Subcutaneous adipose tissue (tissue), 4 donors: ENCODE measurements at places on chromosomes 3 and 15. TPM values are rescaled to one million over a fixed set of nuclear protein-coding genes. Genes with fewer than 3 reads are reported as not detected.

SERPINI2 gene
- not detected for total RNA-seq

SLC22A13 gene
- not detected for total RNA-seq

B3GNT5 gene
- 16.8 TPM for total RNA-seq

ZNF654 gene
- total RNA-seq: 25.6 TPM

TATDN2 gene
- total RNA-seq: 21.9 TPM

CLSTN2 gene
- total RNA-seq: 34.8 TPM

DPH6 gene
- total RNA-seq: 19.4 TPM

SKOR1 gene
- total RNA-seq: 0.44 TPM

SERINC4 gene
- not detected for total RNA-seq

PTPN23 gene
- total RNA-seq: 27.3 TPM

ASB14 gene
- not detected for total RNA-seq

CYP8B1 gene
- total RNA-seq: not detected

RAB6B gene
- total RNA-seq: 14.2 TPM

PRR23E gene
- not detected for total RNA-seq

ITGA11 gene
- 8.4 TPM for total RNA-seq

NT5DC2 gene
- total RNA-seq: 29.8 TPM

MRAS gene
- 134 TPM for total RNA-seq

PCNP gene
- 101 TPM for total RNA-seq

TNFSF10 gene
- total RNA-seq: 31.8 TPM

MAP1A gene
- 16.6 TPM for total RNA-seq

HYAL1 gene
- total RNA-seq: 5.4 TPM

FAM43A gene
- 24.5 TPM for total RNA-seq

DAZL gene
- total RNA-seq: not detected

HSPBAP1 gene
- total RNA-seq: 18.3 TPM

DOCK3 gene
- 0.57 TPM for total RNA-seq

ARID3B gene
- total RNA-seq: 13.6 TPM

ALDH1L1 gene
- 81.3 TPM for total RNA-seq

POPDC2 gene
- 2.3 TPM for total RNA-seq

PATL2 gene
- total RNA-seq: 2.1 TPM

PLSCR2 gene
- not detected for total RNA-seq

HYKK gene
- 7.0 TPM for total RNA-seq

ADAM10 gene
- total RNA-seq: 55.4 TPM

DUOX2 gene
- 0.22 TPM for total RNA-seq

CPLX3 gene
- not detected for total RNA-seq

PLXND1 gene
- 195 TPM for total RNA-seq

LRRC2 gene
- total RNA-seq: 3.7 TPM

SMAD6 gene
- total RNA-seq: 9.2 TPM

ITIH4 gene
- 5.8 TPM for total RNA-seq

CAPN3 gene
- 10.4 TPM for total RNA-seq

NAALADL2 gene
- total RNA-seq: 13.2 TPM

GP9 gene
- not detected for total RNA-seq

TMC3 gene
- not detected for total RNA-seq

SLC9A9 gene
- 41.1 TPM for total RNA-seq

AP2M1 gene
- total RNA-seq: 178 TPM

EOMES gene
- 0.65 TPM for total RNA-seq

GRIP2 gene
- total RNA-seq: 0.22 TPM

PP2D1 gene
- not detected for total RNA-seq

HHATL gene
- total RNA-seq: not detected
